ENCODE measurements at places on chromosomes 2 and 18. TPM values are rescaled to one million over a fixed set of nuclear protein-coding genes. Genes with fewer than 3 reads are reported as not detected.

DNA sequence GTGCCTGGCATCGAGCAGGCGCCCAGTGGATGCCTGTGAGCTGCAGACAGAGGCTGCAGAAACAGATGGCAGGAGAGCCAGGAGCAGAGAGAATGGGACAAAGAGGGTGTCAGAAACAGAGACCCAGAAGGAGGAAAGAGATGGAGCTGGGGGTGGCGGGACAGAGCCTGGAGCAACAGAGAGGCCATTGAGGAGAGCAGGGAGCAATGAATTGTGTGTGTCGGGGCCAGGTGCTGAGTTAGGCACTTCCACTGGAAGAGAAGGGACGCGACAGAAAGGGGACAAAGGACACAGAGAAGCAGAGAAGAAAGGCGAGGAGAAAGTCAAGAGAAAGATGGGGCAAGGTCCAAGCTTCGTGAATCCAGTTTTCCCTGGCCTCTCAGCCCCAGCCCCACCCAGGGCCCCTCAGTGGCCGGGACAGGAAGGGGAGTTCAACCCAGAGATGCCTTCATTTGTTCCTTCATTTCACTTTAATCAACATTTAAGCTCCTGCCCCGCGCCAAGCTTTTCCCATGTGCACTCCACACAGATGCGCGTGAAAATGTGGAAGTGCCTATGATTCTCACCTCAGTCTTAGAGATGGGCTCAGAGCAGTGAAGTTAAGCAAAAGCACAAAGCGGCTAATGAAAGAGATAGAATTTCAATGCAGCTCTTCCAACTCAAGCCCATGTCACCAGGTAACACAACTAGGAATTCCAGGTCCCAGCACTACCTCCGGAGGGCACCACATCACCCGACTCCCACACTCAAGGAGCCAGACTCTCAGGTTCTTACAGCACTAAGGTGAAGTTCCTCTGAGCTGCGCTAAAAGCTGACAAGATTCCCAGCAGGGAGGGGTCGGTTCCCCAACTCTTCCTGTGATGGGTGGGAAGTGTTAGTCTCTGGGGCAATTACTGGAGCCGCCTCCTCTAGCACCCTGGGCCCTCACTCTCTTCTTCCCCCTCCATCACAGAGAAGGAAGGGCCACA is 55.1 kb downstream of the TNS1 start:
- no peak for DNase-seq

DNA sequence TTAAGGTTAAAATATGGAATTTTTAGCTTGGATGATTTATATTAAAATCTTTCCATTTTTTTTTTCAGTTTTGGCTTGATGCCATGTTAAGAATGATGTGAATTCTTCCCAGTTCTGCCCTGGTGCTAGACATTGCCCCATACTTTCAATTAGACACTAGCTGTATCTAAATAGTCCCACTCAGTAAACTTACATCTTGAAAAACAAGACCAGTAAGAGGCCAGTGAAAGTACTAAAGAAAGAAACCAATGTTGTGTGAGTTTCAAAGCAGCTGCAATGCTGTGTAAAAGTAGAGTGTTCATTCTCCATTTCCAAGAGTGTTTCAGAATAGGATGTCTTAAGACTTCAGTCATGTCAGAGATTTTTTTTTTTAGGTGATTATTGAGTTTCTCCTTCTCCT is 40.0 kb upstream of the CYBRD1 start:
- DNase-seq: no peak

DNA sequence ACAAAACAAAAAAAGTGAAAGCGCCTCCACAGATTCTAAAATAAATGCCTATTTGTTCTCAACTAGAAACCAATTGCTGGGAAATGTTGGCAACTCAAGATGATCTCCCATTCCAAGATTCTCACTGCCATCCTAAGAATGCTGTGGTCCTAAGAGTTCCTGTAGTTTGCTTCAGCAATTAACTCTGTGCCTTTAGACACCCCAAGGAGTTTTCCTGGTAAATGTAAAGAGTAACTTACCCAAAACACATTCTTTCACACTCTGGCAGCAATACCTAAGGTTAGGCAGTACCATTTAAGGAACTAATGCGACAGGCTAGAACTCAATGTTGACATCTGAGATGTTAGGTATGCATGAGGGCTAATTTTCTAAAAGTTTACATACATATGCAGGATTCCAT is 58.8 kb upstream of the TANK start:
- DNase-seq: no peak

PFN4 gene
- not detected for total RNA-seq

RABL2A gene
- 9.3 TPM for total RNA-seq

All from vagina (tissue), 2 donors.